ENCODE measurements at places on chromosomes 6 and 20.
A peak's percentile ranks its signal among the peaks of the same experiment; 100 is the strongest.

DNA sequence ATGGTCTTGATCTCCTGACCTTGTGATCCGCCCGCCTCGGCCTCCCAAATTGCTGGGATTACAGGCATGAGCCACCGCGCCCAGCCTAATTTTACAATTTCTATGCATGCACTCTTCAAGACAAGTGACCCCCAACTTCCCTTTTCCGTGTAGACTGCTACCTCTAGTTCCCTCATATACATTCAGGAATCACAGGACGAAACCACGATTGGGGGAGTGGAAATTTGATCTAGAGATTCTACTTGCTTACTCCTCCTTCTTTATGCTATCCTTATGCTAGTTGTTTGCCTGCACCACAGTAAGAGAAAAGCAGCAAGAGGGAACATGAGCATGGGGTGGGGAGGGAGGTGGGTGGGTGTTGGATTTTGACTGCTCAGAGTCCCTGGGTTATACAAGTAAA lies 34.9 kb downstream of the OSTM1 start:
- no peak for DNase-seq

DNA sequence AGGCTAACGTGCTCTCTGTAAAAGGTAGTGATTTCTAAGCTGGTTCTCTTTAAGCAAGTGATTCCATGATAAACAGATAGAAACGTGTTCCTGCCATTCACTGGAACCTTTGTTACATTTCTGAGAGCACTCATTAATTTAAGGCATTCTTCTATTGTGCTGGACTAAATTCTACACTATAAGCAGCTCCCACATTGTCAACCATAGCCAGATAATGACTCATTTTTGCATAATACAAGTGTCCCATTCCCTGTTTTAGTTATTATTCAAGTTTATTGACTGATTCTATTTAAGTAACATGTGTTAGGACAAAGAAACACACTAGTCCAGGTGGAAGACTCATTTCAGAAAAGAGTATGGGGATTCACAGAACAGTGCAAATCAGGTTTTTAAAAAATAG lies 13.5 kb upstream of the XRN2 start:
- DNase-seq: no peak

- no peak for DNase-seq
Measured at GRCh38 chr6:38976801-38977500, 71.6 kb upstream of the GLP1R start.

GRCh38 chr20:973785-974194 lies 28.3 kb downstream of the RSPO4 start:
- peak; percentile 61 for DNase-seq

DNA sequence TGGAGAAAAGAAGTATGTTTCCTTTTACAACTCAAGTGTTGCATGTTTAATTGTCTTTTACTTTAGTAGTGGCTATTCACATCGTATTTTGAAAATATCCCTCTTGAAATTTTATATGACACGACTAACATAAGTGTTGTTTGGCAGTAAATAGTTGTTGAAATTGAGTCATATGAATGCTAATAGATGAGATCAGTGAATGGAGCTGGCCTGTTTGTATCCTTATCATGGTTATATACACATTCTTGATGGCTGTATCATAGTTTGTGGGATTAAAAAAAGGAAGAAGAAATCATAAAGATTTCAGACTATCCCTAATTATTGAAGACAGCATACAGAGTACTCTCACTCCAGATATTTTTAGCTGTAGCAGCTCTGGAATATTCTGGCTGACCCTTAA lies 8.2 kb upstream of the RAE1 start:
- no peak for DNase-seq

- DNase-seq: peak; percentile 73
Measured at GRCh38 chr6:111872401-111873177, 663 bp downstream of the FYN start.

- DNase-seq: no peak
Measured at GRCh38 chr6:11224252-11224965, 8.1 kb downstream of the NEDD9 start.

GRCh38 chr6:7213416-7213815 lies 99.6 kb downstream of the SSR1 start:
- no peak for DNase-seq

DNA sequence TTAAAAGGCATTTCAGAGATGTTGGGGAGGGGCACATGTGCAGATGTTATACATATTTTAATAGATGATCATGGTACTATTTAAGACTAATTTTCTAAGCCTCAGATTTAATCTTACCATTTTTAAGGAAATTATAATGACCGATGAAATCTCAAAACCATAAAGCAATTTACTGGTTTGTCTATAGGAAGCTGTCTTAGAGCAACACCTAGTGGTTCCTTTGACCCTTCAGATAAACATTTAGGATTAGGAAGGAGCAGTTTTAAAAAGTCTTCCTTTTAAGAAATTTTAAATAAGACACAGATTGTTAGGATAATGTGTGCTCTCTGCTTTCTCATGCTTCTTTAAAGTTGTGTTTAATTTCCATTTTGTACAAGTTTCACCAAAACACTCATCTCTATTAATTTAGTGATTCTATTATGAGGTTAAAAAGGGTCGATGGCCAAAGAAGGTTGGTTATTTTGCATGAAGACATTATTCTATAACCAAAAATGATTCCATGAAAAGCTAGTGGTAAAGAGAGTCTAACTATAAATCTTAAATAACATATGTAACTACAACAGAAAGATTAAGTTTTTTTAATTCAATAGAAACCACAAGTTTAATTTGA lies 376.4 kb downstream of the HACE1 start:
- DNase-seq: no peak

DNA sequence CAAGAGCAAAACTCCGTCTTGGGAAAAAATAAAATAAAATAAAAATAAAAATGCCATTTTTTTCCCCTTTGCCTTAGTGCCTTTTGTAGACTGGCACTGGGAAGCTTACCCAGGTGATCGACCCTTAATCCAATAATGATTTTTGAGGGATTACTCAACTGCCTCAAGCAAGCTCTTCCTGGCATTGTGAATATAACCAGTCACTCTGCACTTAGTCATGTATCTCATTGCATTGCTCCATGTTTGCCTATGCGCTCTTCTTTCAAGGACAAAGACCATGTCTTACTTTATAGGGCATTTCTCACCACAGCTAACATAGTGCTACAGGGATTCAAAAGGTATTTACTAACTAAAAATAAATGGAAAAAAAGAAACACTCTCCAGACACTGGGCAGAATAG lies 13.0 kb downstream of the GFOD1 start:
- DNase-seq: no peak

GRCh38 chr6:7505189-7505699 lies 36.2 kb upstream of the DSP start:
- peak; percentile 21 for DNase-seq

- DNase-seq: no peak
Measured at GRCh38 chr6:32912951-32913350, 27.9 kb downstream of the HLA-DMB start.

- no peak for DNase-seq
Measured at GRCh38 chr6:32060966-32061655, 22.9 kb downstream of the CYP21A2 start.

- DNase-seq: no peak
Measured at GRCh38 chr6:136102991-136103688, 147.0 kb downstream of the MTFR2 start.

GRCh38 chr6:26362836-26363220 lies 2.2 kb upstream of the BTN3A2 start:
- no peak for DNase-seq

DNA sequence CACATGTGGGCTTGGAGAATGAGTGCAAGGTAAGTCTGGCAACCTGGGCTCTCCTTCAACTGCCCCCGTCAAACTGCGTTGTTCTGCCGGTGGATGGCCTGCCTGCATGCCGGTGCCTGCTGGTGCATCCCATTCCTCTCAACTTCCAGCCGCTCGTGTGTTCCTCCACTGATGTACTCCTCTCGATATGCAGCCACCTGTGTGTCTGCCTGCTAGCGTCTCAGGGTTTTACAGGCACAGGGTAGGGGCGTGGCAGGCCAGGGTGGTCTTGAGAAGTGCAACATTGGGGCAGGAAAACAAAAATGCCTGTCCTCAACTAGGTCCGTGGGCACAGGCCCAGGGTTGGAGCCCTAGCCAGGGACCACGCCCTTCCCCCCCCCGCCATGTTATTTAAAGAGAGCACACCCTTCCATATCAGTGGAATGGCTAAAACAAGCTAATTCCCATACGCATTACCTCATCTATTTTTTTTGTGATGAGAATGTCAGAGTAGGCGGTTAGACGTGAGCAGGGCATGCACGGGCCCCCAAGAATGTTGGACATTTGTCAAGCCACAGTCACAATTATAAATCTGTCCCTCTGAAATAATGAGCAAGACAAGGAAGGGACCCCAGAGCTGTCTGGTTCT lies 33.2 kb downstream of the SERPINB6 start:
- no peak for DNase-seq

DNA sequence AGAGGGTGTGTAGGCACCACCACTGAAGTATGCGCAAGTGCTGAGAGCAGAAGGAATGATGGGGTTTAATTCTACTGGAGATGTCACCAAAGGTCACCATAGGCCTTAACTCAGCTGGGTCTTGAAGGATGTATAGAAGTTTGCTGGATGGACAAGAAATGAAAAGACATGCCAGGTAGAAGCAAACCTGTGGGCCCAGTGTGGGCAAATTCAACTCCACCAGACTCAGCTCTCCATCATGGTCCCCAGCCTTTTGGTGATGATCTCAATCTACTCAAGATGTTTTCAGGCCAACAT lies 124.5 kb downstream of the SNX5 start:
- DNase-seq: no peak

- DNase-seq: no peak
Measured at GRCh38 chr6:135105710-135106109, 51.1 kb upstream of the HBS1L start.

GRCh38 chr6:167129562-167129961 lies 6.7 kb downstream of the CCR6 start:
- DNase-seq: no peak

DNA sequence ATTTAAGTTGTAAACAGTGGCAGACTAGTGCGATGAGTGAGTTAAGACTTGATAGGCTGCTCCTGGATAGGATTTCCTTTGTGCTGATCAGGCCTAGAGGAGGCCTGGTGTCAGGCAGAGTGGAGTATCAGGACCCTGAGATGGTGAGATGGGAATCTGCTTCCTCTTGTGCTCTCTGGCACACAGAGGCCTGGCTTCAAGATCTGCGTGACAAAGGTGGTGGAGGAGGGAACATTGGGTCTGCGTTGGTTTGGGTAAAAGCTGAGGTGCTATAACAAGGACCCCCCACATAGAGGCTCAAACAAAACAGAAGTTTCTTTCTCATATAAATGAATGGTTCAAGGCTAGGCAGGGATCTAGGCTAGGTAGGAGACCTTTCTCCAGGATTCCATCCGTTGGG lies 20.3 kb downstream of the SCAND1 start:
- no peak for DNase-seq

- DNase-seq: no peak
Measured at GRCh38 chr20:481167-481566, 18.8 kb upstream of the TBC1D20 start.

GRCh38 chr20:17442588-17442987 lies 88.6 kb downstream of the BFSP1 start:
- DNase-seq: peak; percentile 22

- DNase-seq: no peak
Measured at GRCh38 chr6:55826941-55827340, 48.4 kb downstream of the BMP5 start.

DNA sequence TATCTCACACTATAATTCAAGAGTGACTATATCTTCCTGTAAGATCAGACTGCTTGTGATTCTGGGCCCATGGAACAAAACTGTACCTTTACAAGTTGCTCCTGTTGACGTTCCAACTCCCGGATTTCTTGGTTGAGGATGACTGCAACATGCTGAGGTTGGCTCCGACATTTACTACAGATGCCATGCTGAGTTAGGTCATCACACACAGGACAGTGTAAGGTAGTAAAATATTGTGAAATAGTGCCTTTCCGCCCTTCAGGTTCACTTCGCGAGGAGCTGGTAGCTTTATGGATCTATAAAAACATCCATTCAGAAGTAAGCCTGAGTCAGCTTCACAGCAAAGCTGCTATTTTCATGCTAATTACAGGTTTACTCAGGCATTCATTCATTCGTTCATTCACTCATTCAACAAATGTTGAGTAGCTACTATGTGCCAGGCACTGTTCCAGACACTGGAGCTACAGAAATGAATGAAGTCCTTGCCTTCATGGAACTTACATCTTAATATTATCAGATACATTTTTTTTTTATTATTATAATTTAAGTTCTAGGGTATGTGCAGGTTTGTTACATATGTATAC lies 175.7 kb downstream of the REV3L start:
- no peak for DNase-seq

DNA sequence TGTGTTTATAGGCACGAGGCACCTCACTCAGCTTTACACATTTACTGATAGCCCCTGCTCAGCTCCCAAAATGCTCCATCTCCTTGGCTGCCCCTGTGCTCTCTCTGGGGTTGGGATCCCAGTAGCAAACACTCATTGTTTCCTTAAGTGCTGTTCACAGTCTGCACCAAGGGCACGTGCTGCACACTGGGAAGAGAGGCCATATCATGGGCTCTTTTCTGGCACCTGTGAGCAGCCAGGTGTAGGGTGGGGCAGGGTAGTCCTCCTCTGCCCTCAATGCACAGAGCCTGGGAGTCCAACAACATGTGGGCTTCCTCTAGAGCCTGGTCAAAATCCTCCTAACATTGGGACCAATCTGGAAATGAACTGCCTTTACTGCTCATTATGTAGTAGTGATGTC lies 67.9 kb downstream of the BANF2 start:
- DNase-seq: no peak

DNA sequence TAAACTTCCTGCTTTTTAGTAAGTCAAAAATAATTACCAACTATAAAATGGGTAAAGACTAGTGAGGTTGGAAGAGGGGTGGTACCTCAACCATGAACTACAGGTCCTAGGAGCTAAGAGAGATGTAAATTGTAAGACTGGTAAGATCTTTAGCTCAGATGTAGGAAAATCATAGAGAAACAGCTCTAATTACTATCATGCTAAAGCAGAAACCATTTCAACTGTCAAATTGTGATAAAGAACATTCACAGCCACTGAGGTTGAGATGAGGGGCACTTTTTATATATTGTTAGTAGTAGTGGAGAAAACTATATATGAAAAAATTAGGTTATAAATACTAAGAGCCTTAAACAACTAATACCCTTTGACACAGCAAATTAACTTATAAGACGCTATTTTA lies 20.0 kb downstream of the CDK19 start:
- no peak for DNase-seq

GRCh38 chr6:170445971-170446370 lies 107.1 kb downstream of the PSMB1 start:
- DNase-seq: no peak

- DNase-seq: no peak
Measured at GRCh38 chr20:11281240-11281639, 607.4 kb upstream of the JAG1 start.

DNA sequence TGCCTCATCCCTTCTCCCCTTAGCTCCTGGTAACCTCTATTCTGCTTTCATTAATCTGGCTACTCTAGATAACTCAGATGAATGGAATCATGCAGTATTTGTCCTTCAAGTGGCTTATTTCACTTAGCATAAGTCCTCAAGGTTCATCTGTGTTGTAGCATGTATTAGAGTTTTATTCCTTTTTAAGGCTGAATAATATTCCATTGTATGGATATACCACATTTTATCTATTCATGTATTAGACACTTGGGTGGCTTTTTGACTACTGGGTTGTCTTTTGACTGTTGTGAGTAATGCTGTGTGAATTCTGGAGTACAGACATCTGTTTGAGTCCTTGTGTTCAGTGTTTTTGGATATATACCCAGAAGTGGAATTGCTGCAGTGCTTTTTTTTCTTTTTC lies 58.4 kb downstream of the PHF20 start:
- no peak for DNase-seq
